ENCODE measurements at places on chromosomes 4 and X. TPM values are rescaled to one million over a fixed set of nuclear protein-coding genes. Genes with fewer than 3 reads are reported as not detected.

The CLDN34 gene
- total RNA-seq = not detected

The NWD2 gene
- total RNA-seq = not detected

The MAGEA9B gene
- total RNA-seq = not detected

The UGT2B11 gene
- not detected for total RNA-seq

The TCEANC gene
- 2.5 TPM for total RNA-seq

The TMEM255A gene
- total RNA-seq = 7.6 TPM

The CYSLTR1 gene
- not detected for total RNA-seq

The PDHA2 gene
- not detected for total RNA-seq

The CYTL1 gene
- total RNA-seq = 16.0 TPM

The MAGEB1 gene
- not detected for total RNA-seq

The EVC2 gene
- 9.3 TPM for total RNA-seq

The GPR50 gene
- total RNA-seq = not detected

Measured in melanocyte of skin (primary cell).